ENCODE measurements at places on chromosomes 2 and 18. TPM values are rescaled to one million over a fixed set of nuclear protein-coding genes. Genes with fewer than 3 reads are reported as not detected.

Gene SLC5A7
- not detected for total RNA-seq

Gene TRIM43
- not detected for total RNA-seq

Gene HRH4
- under 0.01 TPM for total RNA-seq

Gene CCDC178
- 0.29 TPM for total RNA-seq

Gene AMER3
- not detected for total RNA-seq

Gene SP140
- total RNA-seq, result 0.87 TPM

Gene IL1RN
- 0.17 TPM for total RNA-seq

Gene ACMSD
- not detected for total RNA-seq

Gene MAL
- 0.17 TPM for total RNA-seq

Gene PCGF1
- 21.2 TPM for total RNA-seq

Gene PCARE
- total RNA-seq, result not detected

Gene EVX2
- not detected for total RNA-seq

Gene LBX2
- 6.3 TPM for total RNA-seq

Gene KLF7
- total RNA-seq, result 12.7 TPM

Gene FARSB
- 16.7 TPM for total RNA-seq

Gene ASB3
- total RNA-seq, result 21.3 TPM

Gene KATNAL2
- 9.6 TPM for total RNA-seq

Gene TUBA3E
- total RNA-seq, result not detected

Gene HOXD11
- not detected for total RNA-seq

Gene ASPRV1
- 0.33 TPM for total RNA-seq

Gene PAX3
- total RNA-seq, result not detected

Gene ATAD2B
- total RNA-seq, result 7.9 TPM

Gene AGXT
- total RNA-seq, result not detected

Gene CHST9
- not detected for total RNA-seq

Gene CCDC85A
- 0.66 TPM for total RNA-seq

Gene NPHP1
- total RNA-seq, result 5.1 TPM

Gene CTDSP1
- total RNA-seq, result 53.4 TPM

Gene TCF4
- total RNA-seq, result 110 TPM

Gene NTSR2
- not detected for total RNA-seq

Gene SLC1A4
- 8.3 TPM for total RNA-seq

Gene TTC27
- total RNA-seq, result 24.0 TPM

Gene MPV17
- total RNA-seq, result 117 TPM

Gene PDE11A
- total RNA-seq, result not detected

Gene C1GALT1C1L
- 1.0 TPM for total RNA-seq

Gene PIKFYVE
- total RNA-seq, result 36.4 TPM

Gene CIB4
- total RNA-seq, result not detected

Gene GPATCH11
- 10.6 TPM for total RNA-seq

Gene DES
- total RNA-seq, result 1.6 TPM

Gene STAMBP
- 24.1 TPM for total RNA-seq

Gene HYCC2
- 8.3 TPM for total RNA-seq

Gene CLEC4F
- total RNA-seq, result not detected

Gene TSHZ1
- 4.8 TPM for total RNA-seq

Gene CPLX4
- not detected for total RNA-seq

Gene RFTN2
- total RNA-seq, result 3.6 TPM

Gene CNRIP1
- total RNA-seq, result 28.1 TPM

Gene SERPINB3
- total RNA-seq, result not detected

Gene SNORC
- total RNA-seq, result 0.29 TPM

Gene RNF125
- 1.5 TPM for total RNA-seq

Gene NCKAP5
- total RNA-seq, result 3.5 TPM

Gene EPB41L5
- total RNA-seq, result 14.3 TPM

Data from smooth muscle cell of trachea (primary cell).